ENCODE measurements at places on chromosomes 3 and 15. TPM values are rescaled to one million over a fixed set of nuclear protein-coding genes. Genes with fewer than 3 reads are reported as not detected.

DNA sequence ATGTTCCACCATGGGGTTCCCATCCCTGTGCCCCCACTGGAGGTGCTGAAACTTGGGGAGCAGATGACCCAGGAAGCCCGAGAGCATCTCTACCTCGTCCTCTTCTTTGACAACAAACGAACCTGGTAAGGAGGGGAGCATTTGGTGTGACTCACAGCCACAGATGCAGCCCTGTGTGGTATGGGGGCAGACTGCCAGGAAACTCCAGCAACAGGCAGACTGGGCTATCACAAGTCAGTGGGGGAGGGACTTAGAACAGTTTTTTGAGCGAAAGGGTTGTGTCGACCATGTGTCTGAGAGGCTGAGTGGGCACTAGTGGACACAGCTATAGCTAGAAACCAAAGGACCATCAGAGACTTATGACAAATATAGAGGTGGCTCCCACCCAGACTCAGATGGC is 3.4 kb upstream of the OGG1 start:
- peak; percentile 26 for DNase-seq

DNA sequence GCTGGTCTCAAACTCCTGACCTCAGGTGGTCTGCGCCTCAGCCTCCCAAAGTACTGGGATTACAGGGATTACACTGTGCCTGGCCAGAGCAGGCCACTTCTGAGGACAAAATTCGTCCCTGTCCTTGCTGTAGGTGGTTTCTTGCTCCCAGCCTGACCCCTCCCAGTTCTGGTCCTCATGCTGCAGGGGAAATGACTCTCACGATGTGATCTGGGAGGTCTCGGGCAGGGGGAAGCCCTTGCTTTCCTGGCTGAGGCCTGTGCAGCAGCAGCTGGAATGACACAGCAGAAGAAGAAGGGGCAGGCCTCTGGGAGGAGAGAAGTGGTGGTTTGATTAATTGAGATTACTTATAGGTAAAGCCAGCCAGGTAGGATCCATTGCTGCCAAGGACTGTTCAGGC is 39.3 kb downstream of the MEGF11 start:
- no peak for DNase-seq

- no peak for DNase-seq
Observed at GRCh38 chr3:10852066-10852808, 36.2 kb downstream of the SLC6A11 start.

- no peak for DNase-seq
Observed at GRCh38 chr3:128439226-128439625, 27.5 kb downstream of the DNAJB8 start.

GRCh38 chr3:15099364-15100098 is 583 bp upstream of the RBSN start:
- DNase-seq: no peak

Gene THPO
- total RNA-seq: not detected

GRCh38 chr3:100297784-100298183 is 36.8 kb upstream of the NIT2 start:
- DNase-seq: no peak

DNA sequence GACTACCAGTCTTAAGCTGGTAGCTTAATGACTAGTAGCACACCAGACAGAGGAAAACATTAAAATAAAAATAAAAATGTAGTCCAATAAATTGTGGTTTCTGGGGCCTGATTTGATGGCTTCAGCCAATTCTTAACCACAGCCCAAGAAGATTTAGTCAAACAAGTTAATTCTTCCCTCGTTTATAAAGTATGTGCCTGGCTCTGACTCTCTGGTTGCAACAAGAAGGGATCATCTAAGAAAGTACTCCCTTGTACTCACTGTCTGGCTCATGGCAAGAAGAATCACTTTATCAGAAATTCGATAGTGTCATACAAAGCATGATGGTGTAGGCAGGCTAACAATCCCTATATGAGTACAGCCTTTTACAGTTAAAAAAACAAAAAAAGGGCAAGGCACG is 141.9 kb downstream of the P3H2 start:
- no peak for DNase-seq

Gene SLC12A6
- 19.2 TPM for total RNA-seq

Gene MYEF2
- total RNA-seq: 22.2 TPM

Gene ZKSCAN7
- total RNA-seq: 4.5 TPM

Gene GUCA1C
- total RNA-seq: not detected

GRCh38 chr3:69353503-69353902 is 32.4 kb downstream of the FRMD4B start:
- no peak for DNase-seq

GRCh38 chr3:105594219-105594618 is 227.5 kb downstream of the ALCAM start:
- DNase-seq: no peak

- DNase-seq: no peak
Observed at GRCh38 chr3:186401556-186401955, 39.5 kb upstream of the DGKG start.

Gene ALDH1A3
- total RNA-seq: not detected

Gene COL8A1
- total RNA-seq: not detected

Gene SHC4
- total RNA-seq: 4.1 TPM

Gene SH2D7
- not detected for total RNA-seq

GRCh38 chr3:195083659-195084058 is 187.3 kb downstream of the XXYLT1 start:
- no peak for DNase-seq

DNA sequence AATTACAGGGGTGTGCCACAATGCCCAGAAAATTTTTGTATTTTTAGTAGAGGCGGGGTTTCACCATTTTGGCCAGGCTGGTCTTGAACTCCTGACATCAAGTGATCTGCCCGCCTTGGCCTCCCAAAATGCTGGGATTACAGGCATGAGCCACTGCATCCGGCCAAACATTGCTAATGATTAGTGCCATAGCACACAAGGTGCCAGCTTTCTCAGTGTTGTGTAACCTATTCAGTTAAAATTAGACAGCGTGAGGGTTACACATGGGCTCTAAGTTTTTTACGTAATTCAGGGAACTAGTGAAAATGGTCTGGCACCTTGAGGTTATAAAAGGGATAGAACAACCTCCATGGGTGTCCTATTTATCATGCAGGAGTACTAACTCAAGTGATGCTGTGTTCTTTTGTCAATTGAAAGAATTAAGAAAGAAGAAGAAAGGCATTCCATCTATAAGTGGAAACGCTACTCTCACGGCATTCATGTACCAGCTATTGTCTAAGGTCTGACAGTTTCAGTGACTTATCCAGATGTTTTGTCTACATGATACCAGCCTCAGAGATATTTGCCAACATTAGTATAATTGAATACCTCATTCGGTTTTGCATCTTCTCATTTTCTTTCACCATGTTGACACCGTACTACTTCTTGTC is 84.7 kb downstream of the EOMES start:
- DNase-seq: no peak

Gene CFAP20DC
- total RNA-seq: 1.6 TPM

Gene NAA80
- 16.3 TPM for total RNA-seq

- no peak for DNase-seq
Observed at GRCh38 chr3:178569826-178570225, 33.6 kb downstream of the KCNMB2 start.

Gene CORO2B
- total RNA-seq: not detected

- DNase-seq: no peak
Observed at GRCh38 chr3:249587-250262, 53.2 kb downstream of the CHL1 start.

DNA sequence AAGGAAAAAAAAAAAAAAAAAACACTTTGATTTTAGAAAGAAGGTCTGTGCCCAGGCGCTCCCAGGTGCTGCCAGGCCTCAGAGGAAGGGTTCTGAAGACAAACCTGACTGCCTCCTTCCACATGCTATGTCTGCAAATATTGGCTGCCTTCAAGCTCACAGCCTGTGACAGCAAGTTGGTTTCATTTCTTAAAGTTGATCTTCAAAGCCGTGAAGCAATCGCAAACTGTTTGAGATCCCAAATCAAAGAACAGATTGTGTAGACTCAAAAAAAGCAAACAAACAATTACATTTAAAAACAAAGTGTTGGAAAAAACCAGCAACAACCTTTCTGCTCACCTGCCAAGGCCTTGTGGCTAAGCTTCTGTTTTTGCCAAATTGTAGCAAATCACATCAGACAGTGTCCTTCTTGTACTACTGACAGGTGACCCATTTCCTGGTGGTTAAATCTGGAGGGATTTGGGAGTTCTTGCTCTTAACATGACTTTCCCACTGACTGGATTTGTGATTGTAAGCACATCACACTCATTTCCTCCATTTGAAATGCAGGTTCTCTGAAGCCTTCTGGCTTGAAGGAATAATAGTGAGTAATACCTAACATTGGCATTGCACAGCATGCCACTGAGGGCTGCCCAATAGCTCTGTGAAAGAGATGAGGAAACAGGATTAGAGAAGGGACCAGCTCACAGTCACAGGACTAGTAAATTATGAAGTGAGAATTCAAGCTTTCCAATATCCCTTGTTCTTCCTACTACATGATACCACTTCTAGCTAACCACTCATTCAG is 502.4 kb downstream of the LPP start:
- no peak for DNase-seq

GRCh38 chr15:45855907-45856579 is 221.2 kb downstream of the SQOR start:
- DNase-seq: no peak

Gene FGF7
- not detected for total RNA-seq

- no peak for DNase-seq
Observed at GRCh38 chr3:113183748-113184661, 27.4 kb upstream of the BOC start.

Gene PATL2
- total RNA-seq: 8.6 TPM

- peak; percentile 23 for DNase-seq
Observed at GRCh38 chr3:16048435-16049318, 125.8 kb upstream of the GALNT15 start.

Gene RASL12
- total RNA-seq: not detected

- DNase-seq: no peak
Observed at GRCh38 chr3:17431004-17431403, 311.4 kb downstream of the TBC1D5 start.

DNA sequence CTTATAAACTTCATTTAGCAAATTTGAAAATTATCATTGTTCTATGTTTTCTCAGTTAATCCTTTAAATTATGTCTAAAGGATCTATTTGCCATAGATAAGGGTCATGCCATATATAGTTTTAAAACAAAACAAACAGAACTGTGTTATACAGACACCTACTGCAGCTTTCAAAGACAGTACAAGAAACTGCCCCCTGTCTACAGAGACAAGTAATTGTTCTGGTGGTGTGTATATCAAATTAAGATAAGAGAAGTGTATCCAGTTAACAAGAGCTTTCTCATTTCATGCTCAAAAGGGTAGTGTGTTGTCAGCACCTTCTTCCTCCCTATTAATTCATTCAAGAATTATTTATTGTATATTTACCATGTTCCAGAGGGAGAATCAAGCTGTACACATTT is 201.2 kb downstream of the FMN1 start:
- DNase-seq: no peak

GRCh38 chr3:163776743-163777142 is 1301.6 kb downstream of the SI start:
- DNase-seq: no peak
